ENCODE measurements at places on chromosomes 4 and X.

GRCh38 chr4:173448608-173449379, 49.9 kb upstream of the SCRG1 start:
- H3K36me3 ChIP-seq, result no peaks in the 10 kb centered on the region
- no peak overlapping the region for H3K4me3 ChIP-seq
- H3K27me3 ChIP-seq, result no peaks in the 10 kb centered on the region
- no peaks in the 10 kb centered on the region for H3K4me1 ChIP-seq
- no peak overlapping the region for H3K27ac ChIP-seq

GRCh38 chrX:120299928-120300327, 11.3 kb downstream of the TMEM255A start:
- DNase-seq, result no peak
- H3K27ac ChIP-seq, result no peak overlapping the region
- H3K36me3 ChIP-seq, result no peaks in the 10 kb centered on the region
- peaks cover 6% of the 10 kb centered on the region for H3K27me3 ChIP-seq
- no peaks in the 10 kb centered on the region for H3K4me1 ChIP-seq

GRCh38 chrX:25534091-25534490, 518.3 kb upstream of the ARX start:
- peak; percentile 32 for DNase-seq
- H3K27ac ChIP-seq, result peak overlapping the region; percentile 75
- H3K4me1 ChIP-seq, result peaks cover 5% of the 10 kb centered on the region

GRCh38 chrX:126701380-126701779, 118.1 kb upstream of the PRR32 start:
- H3K27ac ChIP-seq, result no peak overlapping the region
- no peak overlapping the region for H3K4me3 ChIP-seq
- H3K27me3 ChIP-seq, result no peaks in the 10 kb centered on the region
- H3K4me1 ChIP-seq, result no peaks in the 10 kb centered on the region
- no peak for DNase-seq

- DNase-seq, result no peak
- no peaks in the 10 kb centered on the region for H3K36me3 ChIP-seq
- H3K27ac ChIP-seq, result no peak overlapping the region
- H3K4me1 ChIP-seq, result peaks cover 18% of the 10 kb centered on the region
- no peak overlapping the region for H3K4me3 ChIP-seq
These were observed 5.0 kb downstream of the ARFIP1 start for GRCh38 chr4:152784490-152785350.

DNA sequence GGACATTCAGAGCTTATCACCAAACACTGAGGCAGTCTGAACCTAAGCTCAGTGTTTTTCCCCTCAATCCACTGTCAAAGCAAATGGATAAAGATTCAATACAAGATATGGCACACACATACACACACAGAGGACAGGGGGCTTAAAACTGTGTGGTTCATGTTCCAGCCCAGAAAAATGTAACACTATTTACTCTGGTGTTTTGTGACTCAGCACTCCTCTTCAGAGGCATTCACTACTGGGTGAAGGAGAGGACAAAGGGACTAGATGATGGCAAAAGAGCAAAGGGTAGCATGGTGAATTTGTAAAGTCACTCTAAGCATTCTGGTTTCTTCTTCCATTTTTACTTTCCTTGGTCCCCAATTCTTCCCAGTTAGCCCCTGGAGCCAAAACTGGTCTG, 120.3 kb downstream of the ARHGEF9 start:
- no peaks in the 10 kb centered on the region for H3K36me3 ChIP-seq
- no peak overlapping the region for H3K27ac ChIP-seq
- no peak overlapping the region for H3K4me3 ChIP-seq
- no peak for DNase-seq
- H3K27me3 ChIP-seq, result no peaks in the 10 kb centered on the region

DNA sequence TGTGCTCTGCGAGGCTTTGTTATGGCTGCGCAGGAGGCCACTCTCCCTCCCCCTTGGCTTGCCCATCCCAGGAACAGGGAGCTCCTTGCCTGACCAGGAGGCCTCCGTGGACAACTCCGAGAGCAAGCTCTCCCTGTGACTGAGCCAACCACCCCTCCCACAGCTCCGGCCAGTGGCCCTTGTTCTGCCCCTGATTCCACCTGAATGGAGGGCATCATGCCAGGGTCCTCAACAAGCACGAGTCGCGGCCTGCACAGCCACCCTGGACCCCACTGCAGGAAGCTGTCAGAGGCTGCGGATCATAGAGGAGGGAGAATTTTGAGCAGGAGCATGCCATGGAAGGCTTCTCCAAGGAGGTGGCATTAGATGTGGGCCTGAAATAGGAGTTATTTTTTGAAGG, 44.8 kb upstream of the GRPEL1 start:
- no peaks in the 10 kb centered on the region for H3K36me3 ChIP-seq
- no peaks in the 10 kb centered on the region for H3K4me1 ChIP-seq
- no peak for DNase-seq
- no peaks in the 10 kb centered on the region for H3K27me3 ChIP-seq
- no peak overlapping the region for H3K27ac ChIP-seq
- H3K4me3 ChIP-seq, result no peak overlapping the region

DNA sequence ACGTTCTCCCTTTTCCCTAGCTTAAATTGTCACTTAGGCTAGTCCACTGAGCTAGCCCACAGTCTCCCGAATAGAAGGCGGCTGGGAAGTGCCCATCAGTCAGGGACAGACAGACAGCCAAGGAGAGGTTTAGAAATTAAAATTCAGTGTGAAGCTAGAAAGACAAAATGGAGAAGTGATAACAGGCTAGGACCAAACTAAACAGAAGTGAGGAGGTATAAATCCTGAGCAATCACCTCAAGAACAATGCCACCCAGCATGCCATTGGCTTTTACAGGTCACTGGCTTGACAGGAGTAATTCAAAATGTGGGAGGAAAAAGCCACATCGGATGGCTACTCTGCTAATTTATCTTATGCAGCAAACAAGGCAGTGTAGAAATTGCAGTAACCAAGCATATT, 138.9 kb downstream of the MAPK10 start:
- H3K36me3 ChIP-seq, result no peaks in the 10 kb centered on the region
- H3K4me1 ChIP-seq, result peaks cover 9% of the 10 kb centered on the region
- H3K27ac ChIP-seq, result no peak overlapping the region
- H3K27me3 ChIP-seq, result no peaks in the 10 kb centered on the region
- no peak for DNase-seq
- H3K4me3 ChIP-seq, result no peak overlapping the region

DNA sequence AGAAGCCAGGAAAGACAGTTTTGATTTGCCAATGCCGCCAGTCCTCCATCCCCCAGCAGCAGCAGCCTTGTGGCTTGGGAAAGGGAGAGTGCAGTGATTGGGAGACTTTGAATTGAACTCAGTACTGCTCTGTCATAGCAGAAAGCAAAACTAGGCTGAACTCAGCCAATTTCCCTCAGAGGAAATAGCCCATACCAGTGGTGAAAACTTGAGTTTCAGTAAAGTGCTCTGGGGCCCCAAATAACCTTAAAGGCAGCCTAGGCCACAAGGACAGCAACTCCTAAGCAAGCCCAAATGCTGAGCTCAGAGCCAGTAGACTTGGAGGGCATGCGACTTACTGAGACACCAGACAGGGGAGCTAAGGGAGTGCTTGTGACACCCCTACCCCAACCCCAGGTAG, 2.0 kb upstream of the PROM1 start:
- no peak for DNase-seq
- H3K36me3 ChIP-seq, result no peaks in the 10 kb centered on the region
- no peak overlapping the region for H3K4me3 ChIP-seq
- peaks cover 6% of the 10 kb centered on the region for H3K4me1 ChIP-seq
- no peak overlapping the region for H3K27ac ChIP-seq

DNA sequence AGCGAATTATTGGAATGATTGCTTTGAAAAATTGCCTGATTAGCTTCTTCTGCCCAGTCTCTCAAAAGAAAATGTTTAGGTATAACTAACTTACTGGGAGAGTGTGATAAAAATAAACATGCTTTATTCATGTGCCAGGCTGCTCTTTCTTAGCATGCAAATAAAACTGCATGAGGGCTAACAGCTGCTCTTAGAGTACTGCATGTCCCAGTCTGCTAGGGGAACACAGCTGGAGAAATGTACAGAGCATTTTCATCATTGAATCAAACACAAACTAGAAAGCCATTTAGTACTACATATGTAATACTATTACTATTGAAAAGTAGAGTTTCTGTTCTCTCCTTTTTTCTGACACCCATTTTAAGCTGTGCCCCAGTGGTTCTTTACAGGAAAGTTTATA, 726.0 kb downstream of the GRID2 start:
- H3K27ac ChIP-seq, result no peak overlapping the region
- H3K36me3 ChIP-seq, result no peaks in the 10 kb centered on the region
- DNase-seq, result no peak
- no peaks in the 10 kb centered on the region for H3K4me1 ChIP-seq
- no peak overlapping the region for H3K4me3 ChIP-seq
- H3K27me3 ChIP-seq, result no peaks in the 10 kb centered on the region

DNA sequence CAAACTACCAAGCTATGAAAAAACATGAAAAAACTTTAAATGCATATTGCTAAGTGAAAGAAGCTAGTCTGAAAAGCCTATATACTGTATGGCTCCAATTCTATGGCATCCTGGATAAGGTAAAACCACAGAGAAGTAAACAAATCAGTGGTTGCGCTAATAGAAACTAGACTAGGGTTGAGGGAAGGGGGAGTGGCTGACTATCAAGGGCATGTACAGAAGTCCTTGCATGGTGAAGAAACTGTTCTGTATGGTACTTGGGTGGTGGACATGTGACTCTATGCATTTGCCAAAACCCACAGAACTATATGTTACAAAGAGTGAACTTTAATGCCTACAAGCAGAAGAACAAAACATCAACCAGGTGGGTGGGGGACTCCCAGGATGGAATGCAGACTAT, 96.8 kb downstream of the MTMR1 start:
- no peaks in the 10 kb centered on the region for H3K27me3 ChIP-seq
- no peak overlapping the region for H3K4me3 ChIP-seq
- H3K4me1 ChIP-seq, result no peaks in the 10 kb centered on the region
- no peaks in the 10 kb centered on the region for H3K36me3 ChIP-seq
- H3K27ac ChIP-seq, result no peak overlapping the region
- DNase-seq, result no peak

- H3K4me3 ChIP-seq, result no peak overlapping the region
- no peak overlapping the region for H3K27ac ChIP-seq
- no peak for DNase-seq
- H3K4me1 ChIP-seq, result no peaks in the 10 kb centered on the region
- H3K36me3 ChIP-seq, result no peaks in the 10 kb centered on the region
- no peaks in the 10 kb centered on the region for H3K27me3 ChIP-seq
These were observed 73.3 kb downstream of the CYLC1 start for GRCh38 chrX:83934220-83934619.

GRCh38 chrX:24672701-24673190, 21.0 kb upstream of the POLA1 start:
- H3K27ac ChIP-seq, result no peak overlapping the region
- no peaks in the 10 kb centered on the region for H3K4me1 ChIP-seq
- no peaks in the 10 kb centered on the region for H3K36me3 ChIP-seq
- no peaks in the 10 kb centered on the region for H3K27me3 ChIP-seq

DNA sequence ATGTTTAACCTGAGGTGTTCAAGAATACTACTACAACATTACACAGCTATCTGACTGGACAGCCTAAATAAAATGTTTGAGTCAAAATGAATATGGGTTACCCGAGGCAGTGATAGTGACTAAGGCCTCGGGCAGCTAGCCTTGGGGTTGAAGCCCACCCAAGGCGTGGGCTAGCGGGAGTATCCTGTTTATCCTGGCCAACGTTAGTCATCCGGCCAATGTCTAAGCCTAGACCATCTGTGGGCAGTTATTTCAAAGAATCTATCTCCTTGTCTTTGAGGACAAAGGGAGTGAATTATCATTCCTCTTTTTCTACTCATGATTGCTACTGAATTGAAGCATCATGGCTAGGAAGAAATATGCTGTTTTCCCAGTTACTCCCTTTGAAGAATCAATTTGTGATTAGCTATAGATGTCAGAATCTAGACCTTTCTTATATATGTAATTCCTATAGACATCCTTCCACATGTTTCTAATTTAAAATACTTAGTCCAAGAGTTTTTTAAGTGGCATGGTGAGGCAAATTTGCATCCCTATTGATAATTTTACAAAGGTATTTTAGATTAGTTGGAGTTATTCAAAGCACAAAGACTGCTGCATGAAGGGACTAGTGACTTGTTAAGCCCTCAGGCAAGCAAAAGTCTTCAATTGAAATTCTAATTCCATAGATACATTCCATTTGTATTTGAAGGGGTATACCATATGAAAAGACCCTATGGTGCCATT, 6.0 kb upstream of the PDGFC start:
- H3K4me3 ChIP-seq, result no peak overlapping the region
- H3K4me1 ChIP-seq, result peaks cover 12% of the 10 kb centered on the region
- no peak overlapping the region for H3K27ac ChIP-seq
- DNase-seq, result no peak
- H3K36me3 ChIP-seq, result no peaks in the 10 kb centered on the region
- no peaks in the 10 kb centered on the region for H3K27me3 ChIP-seq

DNA sequence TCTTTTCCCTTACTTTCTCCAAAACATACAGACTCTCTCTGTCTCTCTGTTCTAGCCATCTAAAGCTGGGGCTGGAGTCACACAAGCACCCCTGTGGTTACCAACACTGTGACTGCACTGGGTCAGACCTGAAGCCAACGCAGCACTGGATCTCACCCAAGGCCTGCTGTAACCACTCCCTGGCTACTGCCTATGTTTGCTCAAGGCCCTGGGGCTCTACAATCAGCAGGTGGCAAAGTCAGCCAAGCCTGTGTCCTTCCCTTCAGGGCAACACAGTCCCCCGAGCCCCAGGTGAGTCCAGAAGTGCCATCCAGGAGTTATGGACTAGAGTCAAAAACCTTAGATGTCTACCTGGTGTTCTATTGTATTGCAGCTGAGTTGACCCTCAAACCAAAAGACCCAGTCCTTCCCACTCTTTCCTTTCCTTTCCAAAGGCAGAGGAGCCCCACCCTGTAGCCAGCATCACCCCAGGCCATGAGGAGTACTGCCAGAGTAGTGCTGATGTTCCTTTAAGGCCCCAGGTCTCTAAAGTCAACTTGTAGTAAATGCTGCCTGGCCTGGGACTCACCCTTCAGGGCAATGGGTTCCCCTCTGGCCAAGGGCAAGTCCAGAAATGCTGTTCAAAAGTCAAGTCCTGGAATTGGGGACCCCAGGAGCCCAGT, 58.8 kb upstream of the RAP2C start:
- no peaks in the 10 kb centered on the region for H3K27me3 ChIP-seq
- no peak for DNase-seq
- H3K27ac ChIP-seq, result no peak overlapping the region
- no peaks in the 10 kb centered on the region for H3K4me1 ChIP-seq
- H3K4me3 ChIP-seq, result no peak overlapping the region

Measured in endothelial cell of umbilical vein (primary cell).